Activated CD8-positive, alpha-beta memory T cell treated with anti-CD3 and anti-CD28 coated beads for 1 hour (primary cell): ENCODE measurements at places on chromosomes 13 and 19.

GRCh38 chr13:73781384-73781783 lies 352.8 kb downstream of the KLF12 start:
- no peak for DNase-seq

DNA sequence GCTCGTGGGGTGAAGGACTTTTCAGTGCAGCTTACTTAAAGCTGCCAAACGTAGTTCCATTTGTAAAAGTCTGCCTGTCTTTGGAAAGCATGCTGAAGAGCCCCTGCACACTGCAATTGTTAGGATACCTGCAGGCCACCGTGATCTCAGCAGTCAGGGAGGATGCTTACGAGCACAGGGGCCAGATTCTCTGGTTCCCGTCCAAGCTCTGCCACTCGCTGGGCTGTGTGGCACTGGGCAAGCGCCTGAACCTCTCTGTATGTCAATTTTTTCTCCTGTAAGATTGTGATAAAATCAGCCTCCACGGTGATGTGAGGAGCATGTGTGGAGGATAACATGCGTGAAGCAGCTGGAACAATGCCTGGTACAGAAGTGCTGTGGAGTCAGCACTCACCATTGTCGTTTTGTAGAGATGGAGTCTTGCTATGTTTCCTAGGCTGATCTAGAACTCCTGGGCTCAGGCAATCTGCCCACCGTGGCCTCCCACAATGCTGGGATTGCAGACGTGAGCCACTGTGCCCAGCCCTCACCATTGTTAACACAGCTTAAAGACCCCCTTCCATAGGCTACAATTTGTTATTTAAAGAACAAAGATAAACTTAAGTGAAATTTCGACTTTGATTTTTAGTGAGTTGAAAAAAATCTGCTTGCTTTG lies 3.5 kb downstream of the ADPRHL1 start:
- DNase-seq: no peak

DNA sequence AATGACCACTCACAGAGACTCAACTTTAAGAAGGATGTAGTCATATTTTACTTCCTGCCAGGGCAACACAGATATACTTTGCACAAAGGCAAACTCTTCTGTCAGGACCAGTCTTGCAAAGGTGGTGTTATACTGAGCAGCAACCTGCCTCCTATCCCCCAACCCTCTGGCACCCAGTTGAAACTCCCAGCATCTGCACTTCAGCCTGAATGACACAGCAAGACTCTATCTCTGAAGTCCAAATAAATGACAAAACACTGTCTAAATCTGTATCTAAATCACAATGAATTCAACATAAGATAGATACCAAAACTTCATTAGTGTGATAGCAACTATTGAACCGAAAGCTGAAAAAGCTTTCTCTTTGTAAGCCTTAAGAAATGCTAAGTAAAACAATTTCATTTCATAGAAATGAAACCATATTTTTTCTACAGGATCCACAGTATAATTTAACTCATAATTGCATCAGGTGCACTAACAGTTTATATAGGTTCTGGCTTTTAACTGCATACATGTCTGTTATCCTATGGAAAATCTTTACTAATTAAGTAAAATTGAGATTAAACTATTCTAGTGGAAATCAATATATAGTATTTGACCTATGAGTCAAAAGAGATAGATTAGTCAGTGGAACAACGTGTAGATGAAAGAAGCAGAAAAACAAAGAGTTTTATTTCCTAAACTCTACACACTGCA lies 163.7 kb downstream of the TBC1D4 start:
- no peak for DNase-seq

DNA sequence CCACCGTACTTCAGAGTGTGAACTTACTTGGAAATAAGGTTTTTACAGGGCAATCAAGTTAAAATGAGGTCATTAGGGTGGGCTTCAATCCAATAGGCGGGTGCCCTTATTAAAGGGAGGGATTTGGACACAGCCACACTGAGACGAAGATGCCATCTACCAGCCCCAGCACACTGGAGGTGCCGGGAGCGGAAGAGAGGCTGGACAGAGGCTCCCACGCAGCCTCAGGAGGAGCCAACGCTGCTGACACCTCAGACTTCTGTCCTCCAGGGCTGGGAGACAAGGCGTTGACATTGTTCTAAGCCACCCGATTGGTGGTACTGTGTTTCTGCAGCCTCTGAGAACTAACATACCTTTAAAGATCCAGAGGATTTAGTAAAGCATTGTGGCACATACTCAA lies 12.6 kb upstream of the RAB20 start:
- no peak for DNase-seq

DNA sequence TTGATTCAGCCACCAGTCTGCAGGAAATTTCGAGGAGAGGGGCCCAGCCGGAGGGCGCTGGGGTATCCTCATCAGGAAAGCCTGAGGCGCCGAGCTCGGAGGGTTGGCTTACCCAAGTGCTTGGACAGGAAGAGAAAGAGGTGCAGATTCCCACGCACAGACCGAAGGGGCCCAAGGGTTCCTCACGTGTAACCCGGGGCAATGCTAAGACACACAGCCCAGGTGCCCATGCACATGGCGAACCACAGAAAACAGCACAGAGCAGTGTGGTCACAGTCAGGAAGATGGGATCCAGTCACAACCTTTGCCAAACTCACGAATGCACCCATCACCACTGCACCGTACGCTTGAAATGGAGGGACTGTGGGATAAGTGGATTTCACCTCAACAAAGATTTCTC lies 30.9 kb downstream of the GRTP1 start:
- no peak for DNase-seq

DNA sequence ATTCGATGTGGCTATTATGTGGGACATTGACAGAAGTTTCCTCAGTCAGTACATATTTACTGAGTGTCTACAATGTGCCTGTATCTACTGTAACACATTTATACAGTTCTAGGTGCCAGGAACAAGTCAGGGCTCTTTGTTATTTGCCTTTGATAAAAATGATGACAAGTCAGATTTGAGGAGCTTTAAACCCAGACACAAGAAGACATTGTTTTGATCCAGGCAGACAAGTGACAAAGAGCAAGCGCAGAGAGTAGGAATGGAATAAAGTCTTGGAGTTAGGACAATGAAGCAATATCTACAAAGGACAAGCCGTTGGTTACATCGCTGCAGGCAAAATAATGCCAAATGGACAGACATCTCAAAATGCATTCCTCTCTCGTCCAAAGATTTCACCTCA lies 70.1 kb downstream of the ITGBL1 start:
- no peak for DNase-seq

DNA sequence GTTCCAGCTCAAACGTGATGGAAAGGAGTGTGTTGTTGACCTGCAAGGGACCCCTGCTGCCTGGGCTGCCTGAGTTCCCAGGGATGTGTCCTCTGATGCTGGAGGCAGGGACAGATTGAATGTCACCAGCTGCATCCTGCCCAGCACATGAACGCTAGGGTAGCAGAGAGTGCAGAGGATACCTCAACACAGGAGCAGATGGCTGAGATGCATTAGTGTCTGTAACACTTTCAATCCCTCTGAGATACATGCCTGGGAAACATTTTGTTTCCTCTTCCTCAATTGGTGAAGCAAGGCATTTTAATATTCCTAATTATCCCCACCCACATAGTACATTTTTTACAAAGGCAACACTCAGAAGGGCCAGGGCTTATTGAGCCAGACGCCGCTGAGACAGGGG lies 106.4 kb upstream of the UBL3 start:
- no peak for DNase-seq

- no peak for DNase-seq
Observed at GRCh38 chr13:113744197-113745000, 14.6 kb upstream of the TMEM255B start.

GRCh38 chr19:34925278-34925855 lies 1.3 kb upstream of the ZNF30 start:
- no peak for DNase-seq

- no peak for DNase-seq
Observed at GRCh38 chr19:16272945-16273344, 51.7 kb upstream of the KLF2 start.

DNA sequence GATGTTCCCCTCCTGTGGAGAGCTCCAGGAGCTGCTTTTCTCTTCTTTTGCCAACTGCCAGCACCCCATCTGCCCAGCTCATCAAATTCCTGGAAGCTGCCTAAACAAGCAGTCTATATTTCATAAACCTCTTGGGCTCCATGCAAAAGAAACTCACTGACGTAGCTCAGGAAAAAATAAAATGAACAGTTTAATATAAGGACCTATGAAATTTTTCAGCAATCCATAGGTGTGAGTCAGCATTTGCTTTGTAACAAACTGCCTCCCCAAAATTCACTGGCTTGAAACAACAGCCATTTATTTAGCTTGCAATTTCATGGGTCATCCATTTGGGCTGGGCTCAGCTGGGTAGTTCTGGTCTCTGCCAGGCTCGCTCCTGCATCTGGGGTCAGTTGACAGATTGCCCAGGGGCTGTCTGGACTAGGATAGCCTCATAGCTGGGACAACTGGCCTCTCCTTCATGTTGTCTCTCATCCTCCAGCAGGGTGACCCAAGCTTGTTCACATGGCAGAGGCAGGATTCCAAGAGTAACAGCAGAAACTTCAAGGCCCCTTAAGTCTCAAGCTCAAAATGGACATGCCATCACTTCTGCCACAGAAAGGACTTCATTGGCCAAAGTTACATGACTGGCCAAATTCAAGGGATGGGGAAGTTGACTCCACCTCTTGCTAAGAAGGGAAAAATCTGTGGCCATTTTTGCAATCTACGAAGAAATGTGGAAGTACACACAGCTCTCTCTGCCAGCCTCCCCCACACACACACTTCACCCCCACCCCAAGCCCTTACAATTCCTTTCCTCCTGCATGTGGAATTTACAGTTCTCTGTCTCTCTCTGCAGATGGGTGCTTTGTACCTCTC lies 7.9 kb upstream of the PVR start:
- no peak for DNase-seq

DNA sequence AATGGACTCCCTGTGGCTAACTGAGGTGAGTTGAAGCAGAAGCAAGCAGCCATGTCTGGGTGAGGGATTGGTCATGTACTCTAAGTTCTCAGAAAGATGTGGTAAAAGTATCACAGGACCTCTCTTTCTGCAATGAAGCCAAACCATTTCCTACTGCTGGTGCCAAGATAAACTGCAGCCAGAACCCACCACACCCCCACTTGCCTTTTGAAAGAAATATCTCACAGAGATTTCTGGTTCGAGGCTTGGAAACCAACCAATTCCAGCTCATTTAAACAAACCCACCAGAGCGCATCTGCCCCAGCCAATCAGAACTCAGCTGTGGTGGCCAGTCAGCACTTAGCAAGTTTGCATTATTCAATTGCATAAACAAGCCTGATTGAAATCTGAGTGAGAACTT lies 204.5 kb upstream of the ATXN8OS start:
- no peak for DNase-seq

GRCh38 chr19:13842291-13843103 lies 34.4 kb upstream of the NANOS3 start:
- no peak for DNase-seq

GRCh38 chr19:18532168-18532890 lies 10.5 kb upstream of the ELL start:
- no peak for DNase-seq

- no peak for DNase-seq
Observed at GRCh38 chr19:7663706-7664105, 5.1 kb upstream of the RETN start.

- DNase-seq: peak; percentile 67
Observed at GRCh38 chr19:10602330-10603083, 15.4 kb upstream of the AP1M2 start.

DNA sequence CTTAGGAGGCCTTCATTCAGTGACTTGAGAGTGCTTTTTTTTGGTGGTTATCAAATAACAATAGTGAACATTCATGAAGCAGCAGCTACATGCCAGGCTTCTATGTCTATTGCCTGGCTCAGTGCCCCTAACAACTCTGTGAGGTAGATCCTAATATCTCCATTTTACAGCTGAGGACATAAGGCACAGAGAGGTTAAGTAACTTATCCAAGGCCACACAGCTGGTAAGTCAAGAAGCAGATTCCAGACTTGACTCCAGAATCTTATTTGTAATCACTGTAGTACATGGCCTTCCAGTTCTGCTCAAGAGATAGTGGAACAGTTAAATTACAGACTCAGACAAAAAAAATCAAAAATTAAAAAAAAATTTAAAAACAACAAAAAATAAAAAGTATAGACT lies 26.8 kb downstream of the CKM start:
- no peak for DNase-seq

- DNase-seq: no peak
Observed at GRCh38 chr19:50647879-50648615, 1.2 kb upstream of the C19orf81 start.

DNA sequence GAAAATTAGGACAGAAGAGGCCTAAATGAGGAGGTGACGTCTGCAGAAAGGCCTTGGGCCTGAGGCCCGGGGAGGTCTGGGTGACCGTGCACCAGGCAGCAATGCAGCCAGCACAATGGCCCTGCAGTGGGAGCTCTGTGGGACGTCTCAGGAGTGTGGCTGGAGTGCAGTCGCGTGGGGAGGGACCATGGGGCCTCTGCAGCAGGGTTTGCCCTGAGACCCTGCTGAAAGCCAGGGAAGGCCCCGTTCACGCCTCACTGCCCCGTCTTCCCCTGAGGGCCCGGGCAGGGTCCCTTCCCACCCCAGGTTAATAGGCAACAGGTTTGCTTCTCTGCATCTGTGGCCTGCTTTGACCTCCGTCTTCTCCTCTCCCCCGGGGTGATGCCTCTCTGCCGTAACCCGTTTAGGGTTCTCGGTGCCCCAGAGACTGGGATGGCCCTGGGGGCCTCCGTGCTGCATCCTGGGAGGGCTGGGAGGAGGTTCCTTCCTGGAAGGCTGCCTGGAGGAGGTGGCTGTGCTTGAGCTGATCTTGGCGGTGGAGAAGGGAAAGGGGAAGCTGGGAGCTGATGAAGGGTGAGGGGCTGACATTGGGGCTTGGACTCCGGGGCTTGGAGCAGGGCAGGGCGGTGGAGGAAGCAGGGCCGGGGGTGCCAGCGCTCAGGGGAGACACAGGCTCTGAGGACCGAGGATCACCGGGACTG lies 9.7 kb downstream of the PALM start:
- no peak for DNase-seq

- no peak for DNase-seq
Observed at GRCh38 chr19:45589768-45590167, 5.2 kb upstream of the OPA3 start.

DNA sequence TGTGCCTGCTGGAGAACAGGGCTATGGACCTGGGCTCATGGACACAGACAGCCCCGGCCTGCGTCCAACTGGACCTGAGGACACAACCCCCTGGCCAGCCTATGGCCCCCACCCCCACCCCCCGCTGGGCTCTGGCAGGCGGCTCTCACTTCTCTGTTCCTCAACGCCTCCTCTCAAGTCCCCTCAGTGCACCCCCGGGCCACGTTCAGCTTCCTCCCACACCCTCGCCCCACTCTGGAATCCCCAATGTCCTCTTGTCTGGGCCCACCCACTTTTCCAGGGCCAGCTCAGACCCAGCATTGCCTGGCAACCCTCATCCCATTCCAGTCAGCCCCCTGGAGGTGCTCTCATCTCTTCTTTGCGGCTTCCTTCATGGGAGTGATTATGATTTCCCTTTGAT lies 130.2 kb upstream of the SPACA7 start:
- DNase-seq: no peak
